Airway epithelial cell (primary cell): ENCODE measurements at places on chromosomes 4 and X. TPM values are rescaled to one million over a fixed set of nuclear protein-coding genes. Genes with fewer than 3 reads are reported as not detected.

The P2RY8 gene
- not detected in 2 replicates for total RNA-seq

The TMPRSS11E gene
- 10.4 and 18.1 TPM in 2 replicates for total RNA-seq

The PCDH11X gene
- total RNA-seq: not detected in 2 replicates

The ADD1 gene
- 121 and 122 TPM in 2 replicates for total RNA-seq

The SNX25 gene
- total RNA-seq: 8.3 and 13.0 TPM in 2 replicates

The FDCSP gene
- total RNA-seq: not detected in 2 replicates

The PROM1 gene
- under 0.01 TPM in 1 of 2 replicates, not detected in the other for total RNA-seq

The UCP1 gene
- total RNA-seq: not detected in 2 replicates

The NCAPG gene
- 27.1 and 30.4 TPM in 2 replicates for total RNA-seq

The PPBP gene
- total RNA-seq: 1.8 and 3.9 TPM in 2 replicates

The F11 gene
- not detected in 2 replicates for total RNA-seq

The CSAG3 gene
- not detected in 2 replicates for total RNA-seq

The PRDM8 gene
- total RNA-seq: 0.70 and 1.1 TPM in 2 replicates

The PTCHD1 gene
- total RNA-seq: not detected in 2 replicates

The GPRASP1 gene
- 0.14 and 1.1 TPM in 2 replicates for total RNA-seq

The HTRA3 gene
- total RNA-seq: 0.71 and 0.84 TPM in 2 replicates

The ITGB1BP2 gene
- total RNA-seq: 0.37 and 0.78 TPM in 2 replicates

The MAP7D3 gene
- 4.7 and 9.0 TPM in 2 replicates for total RNA-seq

The OPRPN gene
- not detected in 2 replicates for total RNA-seq

The FAM114A1 gene
- 63.2 and 70.3 TPM in 2 replicates for total RNA-seq

The SLC39A8 gene
- total RNA-seq: 16.2 and 20.9 TPM in 2 replicates

The MAGEA2 gene
- total RNA-seq: not detected in 2 replicates

The HSFX4 gene
- not detected in 2 replicates for total RNA-seq

The HDAC8 gene
- 18.1 and 26.2 TPM in 2 replicates for total RNA-seq

The CPE gene
- 17.7 and 19.9 TPM in 2 replicates for total RNA-seq

The NUDT10 gene
- 1.3 and 2.3 TPM in 2 replicates for total RNA-seq

The ACE2 gene
- total RNA-seq: 1.6 and 1.9 TPM in 2 replicates

The GPR173 gene
- 0.28 TPM in 2 replicates for total RNA-seq

The SMC1A gene
- total RNA-seq: 44.8 and 67.4 TPM in 2 replicates

The RNF212 gene
- total RNA-seq: 0.35 TPM in 1 of 2 replicates, not detected in the other

The UGT2B15 gene
- 1.2 TPM in 1 of 2 replicates, not detected in the other for total RNA-seq

The IGBP1 gene
- total RNA-seq: 44.7 and 45.2 TPM in 2 replicates

The FAM47E gene
- 0.56 TPM in 1 of 2 replicates, not detected in the other for total RNA-seq

The GIMD1 gene
- not detected in 2 replicates for total RNA-seq
